ENCODE measurements at places on chromosomes 16 and 17. TPM values are rescaled to one million over a fixed set of nuclear protein-coding genes. Genes with fewer than 3 reads are reported as not detected.

GRCh38 chr17:8994319-8994718 lies 27.0 kb upstream of the NTN1 start:
- H3K36me3 ChIP-seq: no peaks in the 10 kb centered on the region
- no peak overlapping the region for H3K4me3 ChIP-seq
- H3K27ac ChIP-seq: no peak overlapping the region
- H3K27me3 ChIP-seq: no peaks in the 10 kb centered on the region
- DNase-seq: no peak

DNA sequence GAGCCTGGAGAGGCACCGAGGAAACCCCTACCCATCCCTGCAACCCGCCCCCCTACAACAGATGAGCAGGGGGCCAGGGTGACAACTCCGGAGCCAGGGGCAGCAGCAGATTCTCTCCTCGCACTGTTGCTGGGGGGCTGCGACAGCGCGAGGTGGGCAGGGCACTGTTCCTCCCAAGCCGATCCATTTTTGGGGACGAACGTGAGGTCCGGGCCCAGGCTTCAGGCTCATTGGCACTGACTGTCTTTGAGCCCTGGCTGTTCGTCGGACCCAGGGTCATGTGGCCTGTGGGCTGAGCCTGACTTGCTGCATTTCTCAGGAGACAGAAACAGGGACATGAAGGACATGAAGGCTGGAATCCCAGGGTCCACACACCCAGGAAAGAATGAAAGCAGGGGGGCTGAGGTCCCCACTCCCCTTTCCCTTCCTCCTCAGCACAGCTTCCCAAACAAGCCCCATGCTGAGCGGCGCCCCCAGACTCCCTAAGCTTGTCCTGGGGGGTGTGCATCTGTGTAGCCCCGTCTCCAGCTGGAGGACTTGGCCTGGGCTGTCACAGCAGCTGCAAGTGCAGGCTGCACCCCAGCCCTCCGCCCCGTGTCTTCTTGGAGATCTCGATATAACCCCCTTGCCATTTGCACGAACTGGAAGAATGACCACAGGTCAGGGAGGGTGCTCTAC lies 18.7 kb downstream of the CEP295NL start:
- no peaks in the 10 kb centered on the region for H3K27me3 ChIP-seq
- H3K4me3 ChIP-seq: peak overlapping the region; percentile 29
- H3K36me3 ChIP-seq: no peaks in the 10 kb centered on the region
- H3K27ac ChIP-seq: peak overlapping the region; percentile 70
- no peak for DNase-seq

PLA2G10 gene
- not detected for total RNA-seq

SYT17 gene
- total RNA-seq: 1.5 TPM

KRTAP9-4 gene
- not detected for total RNA-seq

DNA sequence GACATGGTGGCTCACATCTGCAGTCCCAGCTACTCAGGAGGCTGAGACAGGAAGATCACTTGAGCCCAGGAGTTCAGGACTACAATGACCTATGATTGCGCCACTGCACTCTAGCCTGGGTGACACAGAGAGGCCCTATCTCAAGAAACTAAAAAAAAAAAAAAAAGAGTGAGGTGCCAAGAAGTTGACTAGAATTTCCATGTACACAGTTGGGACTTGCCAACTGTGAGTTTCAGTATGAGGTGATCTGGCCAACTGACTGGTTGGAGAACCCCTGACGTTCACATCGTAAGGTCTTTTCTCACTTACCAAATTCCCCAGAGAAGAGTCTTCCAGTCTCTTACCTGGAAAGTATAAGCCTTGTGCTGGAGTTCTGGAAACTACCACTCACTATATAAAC lies 3.1 kb upstream of the MED11 start:
- no peak overlapping the region for H3K27ac ChIP-seq
- DNase-seq: no peak
- no peaks in the 10 kb centered on the region for H3K36me3 ChIP-seq
- no peaks in the 10 kb centered on the region for H3K27me3 ChIP-seq
- H3K4me1 ChIP-seq: peaks cover 2% of the 10 kb centered on the region

- peaks cover 7% of the 10 kb centered on the region for H3K4me1 ChIP-seq
- H3K36me3 ChIP-seq: no peaks in the 10 kb centered on the region
Measured at GRCh38 chr16:1990351-1991134, 773 bp downstream of the SYNGR3 start.

- peak; percentile 31 for DNase-seq
- H3K27me3 ChIP-seq: no peaks in the 10 kb centered on the region
- H3K4me3 ChIP-seq: peak overlapping the region; percentile 56
- H3K4me1 ChIP-seq: peaks cover 11% of the 10 kb centered on the region
- no peaks in the 10 kb centered on the region for H3K36me3 ChIP-seq
Measured at GRCh38 chr16:58024486-58025350, 836 bp upstream of the MMP15 start.

BRIP1 gene
- total RNA-seq: 0.11 TPM

DNA sequence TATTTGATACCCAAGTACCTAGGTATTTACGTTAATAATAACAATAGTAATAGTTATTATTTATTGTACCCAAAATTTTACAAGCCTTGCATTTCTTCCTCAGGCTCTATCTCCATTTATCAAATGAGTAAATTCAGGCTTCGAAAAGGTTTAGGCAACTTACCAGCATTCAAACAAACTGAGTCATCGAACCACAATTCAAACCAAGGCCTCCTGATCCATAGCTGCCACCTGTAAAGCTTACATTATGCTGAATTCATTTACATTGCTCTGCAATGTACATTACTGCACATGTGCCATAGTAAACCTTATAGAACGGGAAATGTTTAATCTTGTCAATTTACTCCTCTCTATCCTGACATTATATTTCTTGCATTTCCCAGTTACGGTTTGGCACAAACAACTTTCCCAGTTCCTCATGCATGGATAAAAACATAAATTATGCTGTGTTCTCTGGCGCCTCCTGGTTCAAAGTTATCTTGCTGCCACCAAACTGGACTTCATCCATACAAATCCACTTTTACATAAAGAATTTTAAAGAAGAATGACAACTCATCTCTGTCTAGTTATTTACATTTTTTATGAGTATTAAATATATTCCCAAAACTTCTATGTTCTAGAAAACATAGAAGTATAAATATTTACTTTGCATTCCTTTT lies 360.6 kb upstream of the SOX9 start:
- no peaks in the 10 kb centered on the region for H3K27me3 ChIP-seq
- no peaks in the 10 kb centered on the region for H3K36me3 ChIP-seq
- no peak overlapping the region for H3K27ac ChIP-seq
- H3K4me3 ChIP-seq: no peak overlapping the region
- DNase-seq: no peak
- H3K4me1 ChIP-seq: no peaks in the 10 kb centered on the region

CDH15 gene
- 0.40 TPM for total RNA-seq

DNA sequence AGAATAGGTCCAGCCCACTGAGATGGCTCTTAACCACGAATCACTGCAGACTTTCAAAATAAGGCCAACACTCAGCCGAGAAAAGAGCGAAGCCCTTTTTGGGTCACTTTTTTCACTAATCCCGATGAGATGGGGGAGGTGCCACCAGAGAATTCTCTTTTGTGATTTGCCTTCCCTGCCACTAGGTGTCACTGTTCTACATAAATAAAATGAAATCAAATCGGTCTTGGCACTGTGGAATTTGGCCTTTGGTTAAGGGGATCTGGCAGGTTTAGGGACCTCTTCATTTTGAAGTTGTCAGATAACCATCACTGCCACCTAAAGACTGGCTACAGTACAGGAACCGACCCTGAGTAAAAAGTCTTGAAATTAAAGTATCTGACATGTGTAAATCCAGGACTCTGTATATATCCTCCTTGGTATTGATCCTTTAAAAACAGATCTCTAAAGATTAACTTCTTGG lies 147.0 kb downstream of the HS3ST4 start:
- no peak overlapping the region for H3K4me3 ChIP-seq
- DNase-seq: no peak
- no peaks in the 10 kb centered on the region for H3K27me3 ChIP-seq
- H3K4me1 ChIP-seq: no peaks in the 10 kb centered on the region

- H3K36me3 ChIP-seq: no peaks in the 10 kb centered on the region
- no peak for DNase-seq
- no peak overlapping the region for H3K4me3 ChIP-seq
- H3K4me1 ChIP-seq: peaks cover 25% of the 10 kb centered on the region
- H3K27ac ChIP-seq: no peak overlapping the region
- no peaks in the 10 kb centered on the region for H3K27me3 ChIP-seq
Measured at GRCh38 chr17:18190628-18191235, 7.1 kb downstream of the ALKBH5 start.

DNA sequence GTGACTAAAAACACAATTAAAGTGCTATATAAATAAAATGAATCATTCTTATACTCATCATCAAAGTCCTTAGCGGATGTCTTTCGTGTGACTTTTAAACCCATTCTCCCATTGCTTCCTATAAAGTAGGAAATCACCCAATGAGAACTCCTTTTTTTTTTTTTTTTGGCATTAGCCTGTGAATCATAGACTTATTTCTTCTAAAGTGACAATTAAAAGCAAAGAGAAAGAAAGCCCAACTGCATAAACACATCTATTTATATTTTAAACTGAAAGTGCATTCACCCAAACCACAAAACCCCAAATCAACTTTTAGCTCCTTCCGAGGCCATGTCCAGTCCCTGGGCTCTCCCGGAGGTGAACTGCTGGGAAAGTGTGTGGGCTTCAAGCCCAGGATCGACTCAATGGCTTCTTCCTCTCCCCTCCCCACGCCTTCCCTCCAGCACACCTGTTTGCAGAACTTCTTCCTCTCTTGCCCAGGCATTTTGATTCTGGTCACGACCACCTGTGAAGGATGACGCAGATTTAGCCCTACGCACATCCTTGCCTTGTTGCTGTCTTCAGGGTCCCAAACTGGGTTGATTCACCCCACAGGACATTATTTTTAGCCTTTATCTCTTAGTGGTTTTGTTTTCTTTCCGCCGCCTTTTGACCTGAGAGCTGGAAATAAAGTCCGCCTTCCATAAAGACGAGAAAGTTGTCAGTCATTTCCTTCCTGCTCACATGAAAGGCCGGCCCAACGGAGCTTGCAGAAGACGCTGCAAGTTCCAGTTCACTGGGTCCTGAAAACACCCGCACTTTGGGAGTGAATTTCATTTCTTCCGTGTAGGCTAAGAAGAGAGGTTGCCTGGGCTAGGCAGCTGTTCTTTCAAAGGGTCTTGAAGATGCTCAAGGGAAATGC lies 166.8 kb downstream of the MAP2K6 start:
- H3K4me3 ChIP-seq: no peak overlapping the region
- peaks cover 7% of the 10 kb centered on the region for H3K4me1 ChIP-seq
- no peak overlapping the region for H3K27ac ChIP-seq
- no peak for DNase-seq
- H3K36me3 ChIP-seq: no peaks in the 10 kb centered on the region
- H3K27me3 ChIP-seq: no peaks in the 10 kb centered on the region

CASKIN2 gene
- 58.7 TPM for total RNA-seq

TEKT5 gene
- total RNA-seq: not detected

GRCh38 chr17:1107777-1108477 lies 71.9 kb downstream of the ABR start:
- H3K4me1 ChIP-seq: peaks cover 15% of the 10 kb centered on the region
- H3K4me3 ChIP-seq: peak overlapping the region; percentile 66
- H3K36me3 ChIP-seq: no peaks in the 10 kb centered on the region
- no peak for DNase-seq
- no peaks in the 10 kb centered on the region for H3K27me3 ChIP-seq

- H3K4me1 ChIP-seq: peaks cover 7% of the 10 kb centered on the region
- H3K36me3 ChIP-seq: no peaks in the 10 kb centered on the region
- no peaks in the 10 kb centered on the region for H3K27me3 ChIP-seq
- no peak overlapping the region for H3K4me3 ChIP-seq
- DNase-seq: no peak
Measured at GRCh38 chr17:78468366-78468765, 89.9 kb downstream of the PGS1 start.

DNA sequence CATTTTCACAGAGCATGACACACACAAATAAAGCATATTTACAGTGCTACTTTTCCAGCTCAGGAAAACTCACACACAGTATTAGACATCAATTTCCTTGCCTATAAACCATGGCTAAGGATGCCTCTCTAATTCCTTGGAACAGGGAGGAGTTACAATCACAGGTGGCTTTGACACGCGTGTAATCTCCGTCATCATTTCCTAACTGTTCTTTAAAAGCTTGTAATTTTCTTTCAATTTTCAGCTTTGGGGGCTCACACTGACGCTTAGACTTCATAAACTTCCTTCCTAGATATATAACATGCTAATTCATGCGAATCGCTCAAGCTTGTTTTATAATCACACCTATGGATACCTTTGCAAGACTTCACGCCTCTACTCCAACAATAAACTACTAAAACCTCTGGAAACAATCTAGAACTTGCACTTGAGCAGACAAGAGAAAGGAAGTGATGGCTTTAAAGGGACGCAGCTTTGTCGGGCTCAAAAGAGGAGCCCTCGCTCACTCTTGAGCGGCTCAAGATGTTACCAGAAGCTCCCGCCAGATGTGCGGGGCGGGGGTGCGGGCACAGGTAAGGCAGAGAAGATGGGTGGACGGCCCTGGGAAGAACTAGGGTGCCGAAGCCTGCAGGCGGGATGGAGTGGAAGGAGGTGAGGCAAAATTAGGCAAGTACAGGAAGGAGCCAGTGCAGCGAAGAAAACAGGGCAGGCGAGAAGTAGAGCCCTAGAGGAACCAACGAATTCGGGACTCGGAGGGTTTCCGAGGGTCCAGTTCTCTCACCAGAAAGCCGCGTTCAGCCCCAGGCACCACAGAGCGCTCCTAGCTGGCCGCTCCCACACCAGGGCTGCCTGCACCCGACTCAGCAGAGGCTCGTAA lies 631 bp downstream of the RETREG3 start:
- peaks cover 13% of the 10 kb centered on the region for H3K4me1 ChIP-seq
- H3K27me3 ChIP-seq: no peaks in the 10 kb centered on the region
- peak overlapping the region; percentile 81 for H3K27ac ChIP-seq
- H3K4me3 ChIP-seq: peak overlapping the region; percentile 82

DNA sequence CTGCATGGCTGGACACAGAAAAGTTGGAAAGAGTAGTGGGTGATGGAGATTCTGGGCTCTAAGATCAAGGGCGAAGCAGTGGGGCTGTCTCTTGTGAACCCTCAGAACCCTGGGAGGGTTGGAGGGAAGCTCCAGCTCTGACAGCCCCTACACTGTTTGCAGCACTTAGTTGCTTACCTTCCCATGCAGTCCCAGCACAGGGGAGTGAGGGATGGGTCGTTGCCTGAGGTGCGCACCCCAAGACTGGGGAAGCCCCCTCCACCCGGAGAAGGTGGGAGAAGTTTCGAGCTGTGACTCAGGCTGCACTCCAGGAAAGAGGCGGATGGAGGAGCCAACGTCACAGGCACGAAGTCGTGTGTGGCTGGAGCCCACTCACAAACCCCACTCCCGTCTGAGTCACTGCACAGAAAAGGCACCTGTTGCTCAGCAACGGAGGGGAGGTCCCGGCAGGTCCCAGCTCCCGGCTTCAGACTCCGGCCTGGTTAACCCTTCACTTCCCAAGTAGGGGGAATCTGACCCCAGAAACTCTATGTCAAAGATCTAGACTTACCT lies 60.1 kb downstream of the AIPL1 start:
- H3K4me1 ChIP-seq: no peaks in the 10 kb centered on the region
- no peaks in the 10 kb centered on the region for H3K36me3 ChIP-seq
- no peak overlapping the region for H3K4me3 ChIP-seq
- H3K27ac ChIP-seq: no peak overlapping the region
- DNase-seq: no peak

GRCh38 chr17:60510031-60510430 lies 16.0 kb downstream of the APPBP2 start:
- peaks cover 14% of the 10 kb centered on the region for H3K4me1 ChIP-seq
- no peak overlapping the region for H3K4me3 ChIP-seq
- no peaks in the 10 kb centered on the region for H3K27me3 ChIP-seq
- no peak overlapping the region for H3K27ac ChIP-seq
- DNase-seq: no peak
- no peaks in the 10 kb centered on the region for H3K36me3 ChIP-seq

Data from ovary (tissue), 10 donors.